ENCODE measurements at places on chromosomes 7 and 10.

DNA sequence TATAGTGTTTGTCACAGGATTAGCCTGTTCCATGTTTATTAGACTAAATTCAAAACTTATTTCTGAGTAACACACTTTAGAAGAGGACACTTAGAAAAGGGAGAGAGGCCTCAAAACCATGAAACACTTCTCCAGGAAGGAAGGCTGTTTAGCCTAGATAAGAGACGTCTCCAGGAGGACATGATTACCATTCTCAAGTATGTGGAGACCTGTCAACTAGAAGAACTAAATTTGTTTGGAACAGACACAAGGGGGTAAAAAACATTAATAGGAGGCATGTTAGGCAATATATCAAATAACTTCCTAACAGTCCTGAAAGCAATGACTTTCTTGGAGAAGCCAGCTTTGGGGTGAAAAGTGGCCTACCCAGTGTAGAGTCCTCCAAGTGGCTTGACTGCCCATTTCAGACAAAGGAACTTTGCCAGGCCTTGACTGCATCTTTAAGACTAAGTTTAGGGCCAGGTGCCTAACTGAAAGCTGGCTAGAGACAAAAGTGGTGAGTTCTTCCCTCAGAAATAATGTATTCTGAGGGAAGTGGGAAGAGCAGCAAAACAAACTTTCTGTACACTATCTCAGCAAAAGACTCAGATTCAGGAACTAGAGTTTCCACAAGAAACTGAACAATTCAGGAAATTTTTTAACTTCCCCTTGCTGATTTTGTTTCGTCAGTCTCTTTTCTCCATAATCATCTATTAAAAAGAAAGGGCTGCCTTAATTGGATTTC is 11.8 kb downstream of the NCOA4 start:
- no peak for DNase-seq

DNA sequence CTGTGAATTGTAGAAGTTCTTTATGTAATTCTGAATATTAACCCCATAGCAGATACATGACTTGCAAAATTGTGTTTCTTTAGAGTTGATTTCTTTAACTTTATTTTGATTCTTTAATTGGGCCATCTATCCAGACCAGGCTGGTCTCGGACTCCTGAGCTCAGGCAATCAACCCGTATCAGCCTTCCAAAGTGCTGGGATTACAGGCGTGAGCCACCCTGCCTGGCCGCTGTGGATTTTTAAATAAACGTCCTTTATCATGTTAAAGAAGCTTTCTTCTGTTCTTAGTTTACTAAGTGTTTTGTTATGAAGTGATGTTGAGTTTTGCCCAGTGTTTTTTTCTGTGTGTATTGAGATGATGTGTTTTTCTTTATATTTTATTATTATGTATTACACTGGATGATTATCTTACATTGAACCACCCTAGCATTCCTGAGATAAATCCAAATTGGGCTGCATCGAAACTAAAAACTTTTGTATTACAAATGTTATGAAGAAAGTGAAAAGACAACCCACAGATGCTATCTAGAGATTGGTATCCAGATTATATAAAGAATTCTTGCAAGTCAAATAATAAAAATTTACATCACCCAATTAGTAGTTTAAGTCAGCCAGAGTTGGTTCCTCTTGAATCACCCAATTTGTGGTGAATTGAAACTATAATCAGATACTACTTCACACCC is 118.1 kb downstream of the TPST1 start:
- no peak for DNase-seq

DNA sequence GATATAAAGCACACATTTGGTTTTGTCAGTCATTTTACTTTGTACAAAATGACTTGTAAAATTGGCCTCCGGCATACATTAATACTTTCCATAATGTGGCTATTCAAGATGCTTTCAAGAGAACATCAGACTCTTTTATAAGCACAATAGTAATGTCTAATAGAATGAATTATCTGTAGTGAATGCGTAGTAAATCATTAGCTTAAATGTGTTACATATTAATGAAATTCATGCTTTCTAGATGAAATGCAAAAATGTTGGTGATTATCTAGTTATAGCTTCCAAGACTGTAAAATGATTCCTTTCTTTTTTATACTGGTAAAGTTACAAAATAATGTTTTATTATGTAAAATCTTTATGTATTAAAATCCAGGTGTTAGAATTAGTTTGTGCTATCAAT is 144.0 kb downstream of the BBS9 start:
- DNase-seq: no peak

GRCh38 chr7:49817279-49817678 is 43.8 kb downstream of the VWC2 start:
- no peak for DNase-seq

DNA sequence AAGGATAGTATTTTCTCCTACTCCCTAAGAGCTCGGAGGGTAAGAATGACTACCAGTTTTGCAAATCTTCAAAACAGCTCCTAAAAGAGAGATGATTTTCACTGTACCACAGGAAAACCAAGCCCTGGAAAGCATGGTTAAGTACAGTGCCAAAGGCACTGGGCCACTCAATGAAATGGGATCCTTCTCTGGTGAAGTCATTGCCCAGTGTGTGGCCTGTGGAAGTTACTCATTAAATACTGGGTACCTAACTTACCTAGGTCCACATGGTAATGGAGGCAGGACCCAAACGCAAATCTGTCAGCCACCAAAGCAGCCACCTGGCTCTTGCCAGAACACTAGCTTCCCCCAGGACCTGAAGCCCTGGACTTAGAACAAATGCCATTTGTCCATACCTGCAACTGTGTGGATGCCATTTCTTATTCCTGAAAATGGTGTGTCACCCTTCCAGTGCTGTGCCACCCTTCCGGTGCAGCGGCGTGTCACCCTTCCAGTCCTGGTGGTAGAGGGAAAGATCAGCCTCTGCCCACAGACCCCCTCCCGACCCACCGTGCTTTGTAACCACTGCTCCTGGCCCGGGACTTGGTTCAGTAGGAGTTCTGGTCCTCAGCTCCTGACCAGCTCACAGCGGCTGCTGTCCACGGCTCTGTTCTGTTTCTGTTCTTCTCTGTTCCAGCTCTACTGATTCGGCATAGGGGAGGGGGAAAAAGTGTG is 659.2 kb downstream of the SDK1 start:
- no peak for DNase-seq

All from urothelium cell line (cell line).